Activated CD4-positive, alpha-beta T cell treated with anti-CD3 and anti-CD28 coated beads for 24 hours (primary cell): ENCODE measurements at places on chromosomes 11 and 22.

- DNase-seq: no peak
Observed at GRCh38 chr11:65545853-65546216, 12.3 kb downstream of the LTBP3 start.

GRCh38 chr22:34950489-34950888 is 115.5 kb upstream of the ISX start:
- DNase-seq: no peak

- no peak for DNase-seq
Observed at GRCh38 chr11:95100191-95100648, 10.6 kb downstream of the ENDOD1 start.

DNA sequence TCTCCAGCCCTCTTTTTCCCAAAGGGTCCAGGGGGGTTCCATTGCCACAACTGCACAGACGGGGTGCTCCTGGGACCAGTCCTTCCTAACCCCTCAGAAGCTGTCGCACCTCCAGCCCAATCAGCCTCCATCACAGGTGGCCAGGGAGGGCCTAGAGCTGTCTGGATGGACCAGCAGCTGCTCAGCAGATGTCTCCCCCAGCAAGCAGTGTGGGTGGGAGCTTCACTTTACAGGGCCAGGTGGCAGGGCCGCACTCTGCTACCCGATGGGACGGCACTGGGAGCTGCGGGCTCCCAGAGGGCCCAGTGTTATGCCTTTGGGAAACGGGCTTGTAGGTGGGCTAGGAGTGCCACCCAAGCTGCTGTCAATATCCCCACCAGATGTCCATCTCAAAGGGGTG is 120.5 kb downstream of the DSCAML1 start:
- DNase-seq: no peak

DNA sequence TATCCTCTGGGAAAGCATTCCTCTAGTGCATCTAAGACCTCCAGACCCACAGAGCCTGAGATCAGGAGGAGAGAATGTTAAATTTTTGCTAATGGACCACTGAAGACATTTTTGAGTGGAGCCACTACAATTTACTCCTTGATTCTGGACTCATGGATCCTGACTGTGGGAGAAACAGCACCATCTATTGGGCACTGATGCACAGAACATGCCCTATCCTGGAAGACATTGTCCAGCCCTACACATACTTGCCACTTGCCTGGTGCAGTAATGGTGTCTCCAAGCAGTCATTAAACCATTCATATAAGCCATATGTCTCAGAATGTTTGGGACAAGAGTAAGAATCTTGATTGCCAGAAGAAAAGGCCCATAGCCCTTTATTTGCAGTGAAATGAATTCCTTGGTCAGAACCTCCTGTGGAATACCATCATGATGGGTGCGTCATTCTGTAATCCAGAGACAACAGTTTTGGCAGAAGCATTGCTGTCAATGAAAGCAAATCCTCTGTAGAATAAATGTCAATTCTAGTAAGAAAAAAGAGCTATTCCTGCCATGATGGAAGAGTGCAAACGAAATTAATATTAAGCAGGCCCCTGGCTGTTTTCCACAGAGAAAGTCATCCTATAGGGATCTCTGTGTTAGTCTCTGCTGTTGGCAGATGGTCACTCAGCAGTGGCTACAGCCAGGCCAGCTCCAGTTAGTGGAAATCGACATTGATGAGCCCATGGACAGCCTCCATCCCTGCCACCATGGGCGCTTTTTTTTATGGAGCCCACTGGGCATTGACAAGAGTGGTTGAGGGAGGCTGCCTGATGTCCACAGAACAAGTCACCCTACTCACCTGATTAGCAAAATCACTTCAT is 43.5 kb downstream of the GGTLC2 start:
- no peak for DNase-seq

DNA sequence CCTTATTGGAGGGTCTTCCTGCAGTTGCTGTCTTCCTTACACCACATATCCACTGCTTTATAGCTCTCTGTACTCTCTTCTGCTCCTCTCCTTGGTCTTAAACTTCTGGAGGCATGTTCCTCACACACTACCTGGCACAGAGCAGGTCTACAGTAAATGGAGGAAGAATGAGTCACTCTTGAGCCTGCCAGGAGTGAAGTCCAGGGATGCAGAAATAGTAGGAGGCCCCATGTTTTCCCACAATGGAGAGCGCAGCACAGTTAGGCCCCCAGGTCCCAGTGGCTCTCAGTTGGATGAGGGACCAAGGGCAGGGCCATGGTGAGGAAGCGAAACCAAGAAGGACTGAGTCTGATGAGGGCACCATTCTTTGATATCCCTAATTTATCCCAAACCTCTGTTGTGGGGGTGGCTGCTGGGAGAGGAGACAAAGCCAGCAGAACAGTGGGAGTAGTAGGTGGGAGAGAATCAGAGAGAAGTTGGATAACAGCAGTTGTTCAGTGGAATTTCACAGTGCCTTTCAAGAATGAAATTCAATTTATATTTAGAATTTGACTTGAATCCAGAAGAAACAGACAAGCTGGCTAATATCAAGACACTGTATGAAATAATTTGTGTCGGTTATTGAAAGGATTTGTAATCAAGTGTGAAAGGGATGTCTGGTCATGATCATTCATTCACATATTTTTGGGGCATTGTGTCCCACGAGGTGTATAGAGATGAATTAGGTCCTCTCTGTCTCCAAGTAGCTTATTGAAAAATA is 187.8 kb downstream of the HIPK3 start:
- no peak for DNase-seq

- DNase-seq: no peak
Observed at GRCh38 chr11:91978747-91979146, 245.9 kb upstream of the FAT3 start.

- no peak for DNase-seq
Observed at GRCh38 chr22:41479671-41480396, 10.9 kb downstream of the ACO2 start.

DNA sequence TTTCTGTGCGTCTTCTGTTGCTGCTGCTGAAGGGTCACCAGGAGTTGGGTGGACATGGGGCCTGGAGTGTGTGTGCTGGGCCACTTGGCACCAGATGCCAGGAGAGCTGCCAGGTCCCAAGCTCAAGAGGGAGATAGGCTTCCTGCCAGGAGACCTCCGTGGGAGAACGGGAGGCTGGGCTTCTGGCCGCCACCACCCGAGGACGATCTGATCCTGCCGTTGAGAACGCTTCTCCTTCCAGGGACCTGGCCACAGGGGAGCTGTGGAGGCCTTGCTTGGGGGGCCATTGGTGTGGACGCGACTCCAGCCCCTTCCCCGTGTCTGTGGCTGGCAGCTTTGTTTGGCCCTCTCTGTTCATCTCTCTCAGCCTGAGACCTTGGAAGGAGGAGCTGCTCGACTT is 2.4 kb downstream of the BRSK2 start:
- no peak for DNase-seq

GRCh38 chr22:46660604-46661201 is 40.5 kb downstream of the GRAMD4 start:
- DNase-seq: no peak

- DNase-seq: peak; percentile 54
Observed at GRCh38 chr22:39117585-39118191, 20.6 kb downstream of the APOBEC3H start.

GRCh38 chr22:25829808-25830777 is 88.1 kb downstream of the MYO18B start:
- DNase-seq: no peak

GRCh38 chr22:28952857-28953256 is 69.5 kb downstream of the ZNRF3 start:
- DNase-seq: no peak

- peak; percentile 4 for DNase-seq
Observed at GRCh38 chr11:77821349-77821851, 456 bp downstream of the AAMDC start.

DNA sequence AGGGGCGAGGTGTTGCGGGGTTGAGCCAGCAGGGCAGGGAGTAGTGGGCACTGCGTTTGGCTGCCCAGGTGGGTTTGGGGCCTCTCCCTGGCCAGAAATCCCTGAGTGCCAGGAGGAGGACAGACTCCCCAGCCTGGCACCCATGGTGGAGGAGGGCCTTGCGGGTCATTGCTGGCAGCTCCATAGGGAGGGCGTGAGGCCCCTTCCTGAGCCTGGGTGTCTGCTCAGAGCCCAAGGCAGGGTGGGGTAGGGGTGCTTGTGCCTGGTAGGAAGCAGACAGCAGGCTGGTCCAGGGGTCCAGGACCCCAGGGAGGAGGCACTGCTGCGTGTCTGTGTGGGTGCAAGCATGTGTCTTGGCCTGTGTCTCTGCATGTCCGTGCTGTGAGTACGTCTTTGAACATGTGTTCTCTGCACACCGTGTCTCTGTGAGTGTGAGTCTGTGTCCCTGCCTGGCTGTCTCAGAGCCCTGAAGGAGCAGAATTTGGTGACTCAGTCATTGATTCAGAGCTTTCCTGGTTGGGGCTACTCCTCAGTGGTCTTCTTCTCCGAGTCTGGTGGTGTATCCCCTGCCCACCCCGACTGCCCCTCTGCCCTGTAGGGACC is 3.9 kb downstream of the TSPAN4 start:
- no peak for DNase-seq

GRCh38 chr11:100594320-100594719 is 92.8 kb upstream of the ARHGAP42 start:
- DNase-seq: no peak

GRCh38 chr11:80414181-80415165 is 973.6 kb upstream of the TENM4 start:
- DNase-seq: no peak

DNA sequence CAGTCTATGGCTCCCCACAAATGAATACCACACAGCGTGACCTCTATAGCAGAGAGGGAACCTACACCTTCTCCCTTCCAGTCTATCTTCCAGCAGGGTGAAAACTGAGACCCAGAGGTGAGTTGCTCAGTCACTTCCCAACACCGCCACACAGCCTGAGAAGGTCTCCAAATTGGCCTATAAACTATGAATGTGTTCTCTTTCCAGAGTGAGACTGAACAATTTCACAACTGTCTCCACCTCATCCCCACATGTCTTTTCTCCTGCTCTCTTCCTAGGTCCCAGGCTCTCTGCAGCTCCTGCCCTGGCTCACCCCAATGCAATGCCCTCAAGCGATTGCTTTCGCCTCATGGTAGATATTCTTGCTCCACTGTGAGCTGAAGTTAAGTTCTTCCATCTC is 14.0 kb downstream of the CLMP start:
- no peak for DNase-seq

GRCh38 chr22:17137170-17137569 is 16.0 kb upstream of the TMEM121B start:
- DNase-seq: no peak

- no peak for DNase-seq
Observed at GRCh38 chr11:16469968-16470367, 113.6 kb upstream of the SOX6 start.

GRCh38 chr11:128365044-128365443 is 222.3 kb downstream of the ETS1 start:
- no peak for DNase-seq

DNA sequence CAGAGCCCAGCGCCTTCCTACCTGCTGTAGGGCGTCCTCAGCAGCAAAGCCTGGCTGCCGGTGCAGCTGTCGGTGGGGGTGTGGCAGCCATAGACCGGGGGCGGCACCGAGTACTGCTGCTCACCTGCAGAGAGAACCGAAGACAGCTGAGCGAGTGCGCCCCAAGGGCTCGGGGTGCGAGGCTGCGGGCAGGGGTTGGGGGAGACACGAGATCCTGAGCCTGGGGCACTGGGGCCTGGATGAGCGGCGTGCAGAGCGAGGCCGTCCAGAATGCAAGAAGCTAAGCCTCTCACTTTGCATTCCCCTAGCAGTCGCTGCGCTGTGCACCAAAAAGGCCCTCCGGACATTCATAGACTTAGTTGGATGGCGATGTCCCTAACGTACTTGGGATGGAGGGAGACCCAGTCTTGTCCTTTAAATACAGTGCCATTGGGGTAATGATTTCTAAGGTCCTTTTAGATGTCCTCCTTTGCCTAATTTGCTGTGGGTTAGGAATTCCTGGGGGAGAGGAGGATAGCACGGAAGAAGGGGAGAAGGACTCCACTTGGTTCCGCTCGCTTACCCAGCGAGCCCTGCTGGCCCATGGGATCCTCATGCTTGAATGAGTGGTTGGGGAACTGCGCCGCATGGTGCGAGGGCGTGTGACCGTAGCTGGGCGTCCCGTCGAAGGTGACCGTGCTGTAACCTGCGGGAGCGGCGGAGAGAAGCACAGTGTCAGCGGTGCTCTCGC is 7.2 kb downstream of the WT1 start:
- no peak for DNase-seq

DNA sequence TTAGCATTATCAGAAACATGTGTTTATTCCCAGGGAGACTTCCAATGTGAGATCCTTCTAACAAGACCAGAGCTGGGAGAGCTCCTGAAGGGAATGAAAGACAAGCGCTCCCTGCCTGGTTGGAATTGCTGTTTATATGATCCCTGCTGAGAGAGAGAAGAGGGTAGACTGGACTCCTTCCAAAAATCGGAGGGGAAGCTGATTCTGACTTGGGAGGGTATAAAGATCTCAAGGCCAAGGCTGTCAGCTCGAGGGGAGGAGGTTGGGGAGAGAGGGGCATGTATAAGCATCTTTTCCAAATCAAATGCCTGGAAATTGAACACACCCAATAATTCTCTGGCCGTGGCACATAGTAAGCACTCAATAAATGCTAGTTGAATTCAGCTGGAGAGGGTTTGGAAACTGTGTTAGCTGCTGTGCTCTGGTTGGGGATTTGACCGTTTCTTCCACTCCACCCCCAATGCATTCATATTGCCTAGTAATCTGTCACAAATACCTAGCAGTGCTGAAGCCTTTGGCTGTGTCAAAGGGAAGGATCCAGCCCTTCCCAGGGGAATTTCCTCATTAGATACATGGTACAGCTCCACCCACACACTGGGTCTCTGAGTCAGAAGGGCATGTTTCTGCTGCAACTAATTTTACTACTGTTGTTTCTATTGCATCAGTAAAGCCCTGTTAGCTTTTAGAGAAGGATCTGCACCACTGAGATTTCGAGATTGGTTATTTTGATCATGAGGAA is 61.5 kb downstream of the CACNG2 start:
- no peak for DNase-seq

DNA sequence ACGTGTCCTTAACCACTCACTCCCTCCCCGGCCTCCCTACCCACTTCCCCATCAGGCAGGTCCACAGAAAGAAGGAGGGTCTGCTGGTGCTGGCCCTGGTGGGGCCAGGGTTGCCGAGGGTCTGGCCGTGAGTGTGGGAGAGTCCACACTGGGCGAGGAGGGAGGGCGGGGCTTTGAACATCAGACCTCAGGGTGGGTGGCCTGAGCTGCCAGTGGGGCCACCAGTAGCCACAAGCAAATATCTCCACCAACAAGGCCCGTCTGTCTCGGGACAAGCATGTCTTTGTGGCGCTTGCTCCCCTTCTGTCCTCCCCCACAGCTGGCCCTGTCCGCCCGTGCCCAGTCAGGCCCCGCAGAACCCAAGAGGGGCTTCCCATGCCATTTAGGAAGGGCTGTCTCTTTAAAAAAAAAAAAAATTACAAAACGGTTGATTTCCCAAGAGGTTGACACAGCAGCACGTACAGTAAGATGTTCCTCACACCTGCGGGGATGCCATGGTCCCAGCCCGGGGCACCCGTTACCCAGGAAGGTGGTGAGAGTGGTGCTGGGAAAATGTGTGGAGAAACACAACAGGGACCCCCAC is 17.7 kb upstream of the TALDO1 start:
- DNase-seq: no peak

DNA sequence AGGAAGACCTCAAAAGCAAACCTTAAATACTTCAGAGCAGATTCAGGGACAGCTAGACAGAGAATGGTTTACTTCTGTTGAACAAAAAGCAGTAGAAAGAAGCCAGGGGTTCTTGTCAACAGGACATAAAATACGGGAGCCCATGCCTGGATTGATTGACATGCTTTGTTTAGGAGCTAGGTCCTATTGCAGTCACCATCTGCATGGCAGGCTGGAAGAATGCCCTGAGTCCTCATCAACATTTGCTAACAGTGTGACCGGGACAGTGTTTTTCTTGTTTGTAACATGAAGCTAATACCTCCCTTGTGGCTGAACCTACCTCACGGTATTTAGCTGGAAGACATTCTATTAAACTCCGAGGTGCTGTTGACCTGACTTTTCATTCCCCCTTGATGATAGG is 225.4 kb downstream of the NTM start:
- DNase-seq: no peak
